ENCODE measurements at places on chromosomes 11 and 22.

DNA sequence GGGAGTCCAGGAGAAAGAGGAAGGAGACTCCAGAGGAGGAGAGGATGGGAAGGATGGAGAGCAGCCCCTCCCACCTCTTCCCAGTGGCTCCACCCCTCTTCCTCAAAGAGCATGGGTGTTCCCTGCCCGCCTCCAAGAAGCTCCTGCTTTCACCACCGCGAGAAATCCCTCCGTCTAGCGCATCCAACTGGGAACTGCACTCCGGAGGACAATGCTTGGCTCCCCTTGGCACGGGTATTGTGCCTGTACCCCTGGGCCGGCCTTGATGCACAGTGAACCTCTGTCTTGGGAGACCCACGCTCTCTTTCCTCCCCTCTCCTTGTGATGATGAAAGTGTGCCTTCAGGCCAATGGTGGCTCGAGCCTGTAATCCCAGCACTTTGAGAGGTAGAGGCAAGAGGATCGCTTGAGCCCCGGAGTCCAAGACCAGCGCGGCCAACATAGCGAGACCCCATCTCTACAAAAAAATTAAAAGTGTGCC, 14.9 kb upstream of the ADA2 start:
- no peak for DNase-seq

- no peak for DNase-seq
Measured at GRCh38 chr11:118892514-118892913, 8.8 kb downstream of the CXCR5 start.

DNA sequence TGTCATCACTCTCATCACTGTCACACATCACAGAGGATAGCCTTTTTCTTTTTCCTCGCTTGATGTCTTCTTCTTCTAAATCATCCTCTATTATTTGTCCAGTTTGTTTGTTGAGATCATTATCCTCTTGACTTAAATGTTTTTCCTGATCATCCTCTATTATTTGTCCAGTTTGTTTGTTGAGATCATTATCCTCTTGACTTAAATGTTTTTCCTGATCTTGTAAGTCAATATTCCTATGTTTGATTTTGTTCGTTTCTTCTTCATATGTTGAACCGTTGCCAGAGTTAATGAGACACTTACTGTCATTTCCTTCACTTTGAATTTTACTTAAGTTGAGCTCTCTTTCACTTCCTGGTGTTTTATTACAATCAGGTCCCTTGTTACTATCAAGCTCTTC, 5.6 kb downstream of the CCDC82 start:
- no peak for DNase-seq

DNA sequence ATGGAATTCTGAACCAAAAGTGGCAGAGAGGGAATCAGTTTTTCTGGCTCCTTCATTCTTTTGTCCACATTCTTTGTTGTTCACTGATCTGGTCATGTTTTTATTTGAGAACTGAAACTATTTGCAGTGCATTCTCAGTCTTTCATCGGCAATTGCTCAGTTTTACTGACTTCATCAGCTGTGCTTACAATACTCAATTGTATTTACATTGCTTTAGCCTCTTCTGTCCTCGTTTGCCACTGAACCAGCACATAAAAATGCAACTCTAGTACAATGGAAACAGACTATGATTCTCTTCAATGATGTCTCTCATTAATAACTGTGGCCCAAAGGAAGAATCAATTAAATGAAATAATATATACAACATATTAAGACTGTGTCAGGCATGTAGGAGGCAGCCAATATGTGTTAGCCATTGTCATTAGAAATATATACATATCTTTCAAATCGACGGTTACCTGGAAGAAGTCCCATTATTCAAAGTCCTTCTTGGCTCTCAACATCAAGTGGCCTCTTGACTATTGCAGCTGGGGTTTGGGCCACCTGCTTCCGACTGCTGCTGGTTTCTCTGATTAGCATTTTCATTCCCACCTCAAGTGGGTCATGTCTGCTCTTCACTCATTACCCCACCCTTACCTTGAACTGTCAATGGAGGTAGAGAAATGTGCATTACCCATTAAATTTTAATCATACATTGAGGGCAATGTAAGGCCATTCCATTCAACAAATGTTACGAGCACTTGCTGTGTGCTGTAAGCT, 600.1 kb downstream of the INSC start:
- no peak for DNase-seq

DNA sequence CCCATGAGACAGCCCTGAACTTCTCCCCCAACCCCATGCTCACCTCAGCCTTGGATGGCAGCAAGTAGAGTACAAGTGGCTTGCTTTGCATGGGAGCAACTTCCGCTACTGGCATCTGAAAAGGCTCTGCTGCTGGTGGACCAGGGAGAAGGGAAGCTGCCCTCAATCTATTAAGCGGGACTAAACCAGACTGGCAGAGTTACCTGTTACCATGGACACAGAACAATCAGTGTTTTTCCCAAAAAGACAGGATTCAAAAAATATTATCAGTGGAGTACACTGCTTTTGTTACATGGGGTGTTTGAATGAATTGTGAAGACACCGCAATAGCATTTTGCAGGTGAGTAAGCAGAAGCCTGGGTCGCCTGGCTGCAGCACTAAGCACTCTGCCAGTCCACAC, 631.4 kb upstream of the B3GAT1 start:
- no peak for DNase-seq

Data from non-pigmented ciliary epithelial cell (primary cell).